ENCODE measurements at places on chromosomes 7 and 10.

DNA sequence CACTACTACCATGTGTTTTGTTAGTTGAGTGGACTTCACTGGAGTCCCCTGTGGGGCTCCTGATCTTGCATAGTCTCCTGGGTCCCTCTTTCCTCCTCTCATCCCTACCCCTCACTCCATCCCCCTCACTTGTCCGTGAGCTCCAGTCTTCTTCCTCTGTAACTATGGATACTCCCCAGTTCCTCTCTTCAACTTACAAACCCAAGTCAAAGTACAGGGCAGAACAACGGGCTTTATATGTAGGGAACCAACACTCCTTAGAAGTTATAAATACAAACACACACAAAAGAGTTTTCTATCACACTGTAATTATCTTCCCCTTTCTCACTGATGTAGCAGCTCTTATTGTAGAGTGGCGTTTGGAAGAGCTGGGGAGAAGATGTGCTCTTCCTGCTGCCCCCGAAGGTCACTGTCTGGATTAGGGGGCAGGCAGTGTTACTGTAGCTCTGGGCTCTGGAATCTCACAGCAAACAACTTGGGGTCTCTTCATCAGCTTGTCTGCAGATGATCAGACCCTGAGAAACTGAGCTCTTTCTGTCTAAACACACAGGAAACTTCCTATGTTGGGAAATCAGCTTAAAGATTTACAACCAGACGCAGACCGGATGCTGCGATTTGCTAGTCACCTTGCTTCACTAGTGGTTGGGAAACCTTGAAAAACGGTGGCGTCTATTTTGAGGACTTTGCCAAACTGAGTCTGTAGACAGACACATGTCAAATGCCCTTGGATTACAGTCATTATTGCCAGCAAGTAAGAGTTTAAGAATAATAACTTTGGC lies 13.6 kb downstream of the SNX10 start:
- DNase-seq = no peak

DNA sequence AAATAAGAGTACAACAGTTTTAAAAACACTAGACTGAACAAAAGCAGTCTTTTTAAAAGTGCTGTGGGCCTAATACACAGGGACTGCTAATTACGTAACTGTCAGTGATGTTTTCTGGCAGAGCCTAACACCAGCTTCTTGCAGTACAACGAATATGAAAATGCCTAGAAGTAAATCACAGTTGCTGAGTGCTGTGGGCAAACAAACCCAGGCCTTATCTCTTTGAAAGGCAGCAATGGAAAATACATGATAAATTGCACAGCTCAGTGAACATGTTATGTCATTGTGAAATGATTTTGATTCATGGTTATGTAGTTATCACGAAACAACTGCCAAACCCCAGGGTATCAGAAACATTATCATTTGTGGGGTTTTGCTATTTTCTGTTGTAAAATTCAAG lies 428.4 kb downstream of the GFRA1 start:
- no peak for DNase-seq

- DNase-seq = no peak
These were observed 43.4 kb downstream of the DNMBP start for GRCh38 chr10:99966306-99966705.

DNA sequence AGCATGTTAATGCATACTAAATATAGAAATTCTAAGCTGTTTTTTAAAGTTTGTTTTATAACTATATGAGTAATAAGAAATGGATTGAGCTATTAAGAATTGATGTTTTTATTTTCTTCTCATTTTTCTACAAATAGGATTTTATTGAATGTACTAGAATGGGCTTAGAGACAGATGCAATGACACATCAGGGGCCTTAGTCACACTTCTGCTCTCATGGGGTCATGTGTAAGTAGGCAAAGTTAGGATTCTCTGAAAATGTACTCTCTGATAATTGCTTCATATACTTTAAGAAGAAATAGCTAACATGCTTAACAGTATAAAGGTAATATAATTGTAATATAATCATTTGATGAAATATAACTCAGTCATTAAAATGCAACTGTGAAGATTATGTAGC lies 154.6 kb downstream of the ZNF438 start:
- DNase-seq = no peak

DNA sequence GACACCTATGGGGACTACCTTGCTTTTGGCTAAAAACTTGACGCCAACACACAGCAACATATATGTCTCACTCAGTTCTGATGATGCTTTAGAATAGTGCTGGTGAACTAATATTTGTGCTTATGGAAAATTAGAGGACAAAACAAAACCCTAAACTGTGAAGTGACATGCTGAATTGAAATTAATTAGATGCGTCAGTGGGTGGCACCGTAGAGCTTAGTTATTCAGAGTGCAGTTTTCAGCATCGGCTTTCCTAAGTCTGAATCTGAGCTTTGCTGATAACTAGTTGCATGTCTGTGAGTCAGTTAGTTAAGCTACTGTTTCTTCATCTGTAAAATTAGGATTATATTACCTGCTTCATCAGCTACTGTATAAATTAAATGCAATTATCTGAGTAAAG lies 245.0 kb upstream of the SORCS1 start:
- no peak for DNase-seq

GRCh38 chr10:114876602-114877300 lies 55.2 kb downstream of the FHIP2A start:
- DNase-seq = no peak

DNA sequence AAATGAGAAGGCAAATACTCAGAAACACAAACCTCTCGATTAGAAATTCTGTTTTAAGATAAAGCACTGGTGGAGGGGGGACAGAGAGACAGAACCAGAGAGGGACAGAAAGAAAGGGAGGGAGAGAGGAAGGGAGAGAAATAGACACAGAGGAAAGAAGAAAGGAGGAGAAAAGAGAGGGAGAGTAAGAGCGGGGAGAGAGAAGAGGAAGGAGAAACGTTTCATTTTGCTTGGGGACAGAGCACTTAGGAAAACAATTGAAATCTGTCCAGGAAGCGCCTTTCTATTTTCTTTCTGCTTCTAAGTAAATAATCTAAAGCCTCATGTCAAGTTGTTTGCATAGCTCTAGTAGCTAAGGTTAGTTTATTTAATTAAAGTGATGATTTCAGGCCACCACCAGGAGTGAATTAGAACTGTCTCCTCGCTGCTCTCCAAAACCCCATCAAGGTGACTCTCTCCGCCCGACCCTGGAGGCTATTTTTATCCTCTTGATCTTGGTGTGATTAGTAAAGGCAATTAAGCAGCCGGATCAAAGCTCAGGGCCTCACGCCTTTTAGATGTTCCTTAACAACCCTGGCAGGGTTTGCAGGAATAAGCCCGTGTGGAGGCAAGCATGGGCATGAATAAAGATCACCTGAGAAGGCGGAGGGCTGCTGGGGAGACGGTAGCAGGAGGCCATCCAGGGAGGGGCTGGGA lies 73.4 kb upstream of the INSIG1 start:
- DNase-seq = no peak

- no peak for DNase-seq
These were observed 435.2 kb upstream of the SEMA3A start for GRCh38 chr7:84629640-84630318.

DNA sequence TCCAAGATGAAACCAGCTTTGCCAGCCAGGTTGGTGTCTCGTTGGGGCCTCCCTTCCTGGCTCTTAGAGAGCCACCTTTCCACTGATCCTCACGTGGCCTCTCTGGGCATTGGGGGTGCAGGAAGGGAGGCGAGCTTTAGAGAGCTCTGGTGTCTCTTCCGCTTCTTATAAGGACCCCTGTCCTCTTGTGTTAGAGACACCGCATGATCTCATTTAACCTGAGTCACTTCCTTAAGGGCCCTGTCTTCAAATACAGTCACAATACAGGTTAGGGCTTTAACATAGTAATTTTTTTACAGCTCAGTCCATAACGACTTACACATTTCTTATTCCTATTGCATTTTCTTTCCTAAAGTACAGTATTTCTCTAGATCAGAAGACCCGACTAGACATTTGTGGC lies 535.8 kb downstream of the SDK1 start:
- DNase-seq = no peak

DNA sequence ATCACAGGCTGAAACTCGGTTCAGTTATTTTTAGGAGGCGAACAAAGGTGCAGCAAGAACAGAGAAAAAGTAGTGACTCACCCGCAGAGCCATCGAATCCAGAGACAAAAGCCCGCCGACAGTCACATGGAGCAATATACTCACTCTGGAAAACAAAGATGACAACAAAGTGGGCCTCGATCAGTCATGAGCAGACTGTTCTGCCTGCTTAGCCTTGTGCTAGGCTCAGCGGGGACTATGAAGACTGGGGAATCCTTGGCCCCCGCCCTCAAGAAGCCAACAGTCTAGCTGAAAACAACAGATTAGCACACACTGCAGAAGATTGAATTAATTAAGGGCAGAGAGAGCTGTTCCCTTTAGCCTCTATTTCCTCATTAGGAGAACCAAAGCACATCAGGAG lies 30.4 kb downstream of the XPNPEP1 start:
- no peak for DNase-seq

DNA sequence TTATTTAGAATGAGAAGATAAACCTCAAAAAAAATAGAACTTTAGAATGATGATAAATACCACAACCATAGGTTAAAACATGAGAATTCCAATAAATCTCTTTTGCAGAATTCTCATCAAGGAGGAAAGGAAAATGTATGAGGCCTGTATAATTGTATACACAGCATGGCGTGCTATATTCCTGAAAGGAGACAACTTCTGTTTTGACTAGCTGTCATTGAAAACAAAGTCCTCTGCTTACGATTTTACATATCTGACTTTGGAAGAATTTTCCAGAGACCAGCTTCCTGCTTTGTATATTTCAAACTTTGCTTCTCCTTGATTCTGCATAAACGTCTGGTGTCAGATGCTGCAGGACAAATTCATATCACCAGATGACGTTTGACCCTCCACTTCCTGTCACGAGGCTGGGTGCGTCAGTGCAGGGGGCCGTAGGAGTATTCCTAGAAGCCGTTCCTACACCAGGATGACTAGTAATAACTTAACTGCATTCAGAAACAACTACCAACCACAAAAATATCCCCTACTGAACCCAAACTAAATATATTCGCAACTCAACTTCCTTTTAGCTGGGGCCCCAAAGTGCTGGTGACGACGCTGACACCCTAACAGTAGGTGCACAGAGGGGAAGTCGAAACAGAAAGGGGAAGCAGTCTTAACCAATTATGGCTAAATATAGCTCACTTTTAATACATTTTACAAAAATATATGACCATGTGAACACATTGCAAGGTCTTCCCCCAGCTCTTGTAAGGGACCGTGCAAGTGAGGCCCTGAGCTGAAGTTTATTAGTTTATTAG lies 178.6 kb upstream of the INHBA start:
- no peak for DNase-seq

- no peak for DNase-seq
These were observed 196.7 kb downstream of the MTERF1 start for GRCh38 chr7:91683823-91684222.

GRCh38 chr10:110212119-110213006 lies 5.0 kb downstream of the MXI1 start:
- peak; percentile 8 for DNase-seq

GRCh38 chr10:16271571-16271970 lies 165.2 kb upstream of the PTER start:
- no peak for DNase-seq

DNA sequence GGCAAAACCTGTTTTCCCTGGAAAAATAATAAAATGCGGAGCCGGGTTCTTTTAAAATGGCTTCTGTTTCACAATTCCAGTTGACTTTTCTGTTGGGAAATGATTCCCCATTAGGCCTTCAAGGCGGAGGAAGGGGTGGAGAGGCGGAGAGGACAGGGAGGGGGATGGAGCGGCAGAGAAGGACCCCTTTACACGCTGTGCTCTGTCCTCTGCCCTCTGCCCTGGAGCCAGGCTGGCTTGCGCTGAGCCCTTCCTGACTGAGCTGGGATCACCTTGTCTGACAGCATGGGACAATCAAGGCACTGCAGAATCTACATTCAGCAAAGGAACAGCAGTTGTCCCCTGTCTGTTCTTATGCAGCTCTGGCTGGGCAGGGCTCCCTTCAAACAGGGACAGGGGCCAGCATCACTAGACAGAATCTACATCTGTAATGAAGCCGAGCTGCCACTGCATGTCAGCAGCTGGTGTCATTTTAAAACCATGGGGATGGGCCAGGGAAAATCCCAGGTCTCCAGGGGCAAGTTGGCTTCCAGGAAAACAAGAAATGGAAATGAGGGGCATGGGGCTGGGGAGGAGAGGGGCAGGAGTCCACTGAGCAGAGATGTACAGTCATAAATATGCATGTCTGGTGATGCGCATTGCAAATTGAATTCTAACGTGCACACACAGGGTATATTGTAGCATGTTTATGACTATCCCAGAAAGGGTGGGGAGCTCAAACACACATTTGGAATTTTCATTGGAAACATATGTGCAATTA lies 120.0 kb downstream of the MKX start:
- no peak for DNase-seq

DNA sequence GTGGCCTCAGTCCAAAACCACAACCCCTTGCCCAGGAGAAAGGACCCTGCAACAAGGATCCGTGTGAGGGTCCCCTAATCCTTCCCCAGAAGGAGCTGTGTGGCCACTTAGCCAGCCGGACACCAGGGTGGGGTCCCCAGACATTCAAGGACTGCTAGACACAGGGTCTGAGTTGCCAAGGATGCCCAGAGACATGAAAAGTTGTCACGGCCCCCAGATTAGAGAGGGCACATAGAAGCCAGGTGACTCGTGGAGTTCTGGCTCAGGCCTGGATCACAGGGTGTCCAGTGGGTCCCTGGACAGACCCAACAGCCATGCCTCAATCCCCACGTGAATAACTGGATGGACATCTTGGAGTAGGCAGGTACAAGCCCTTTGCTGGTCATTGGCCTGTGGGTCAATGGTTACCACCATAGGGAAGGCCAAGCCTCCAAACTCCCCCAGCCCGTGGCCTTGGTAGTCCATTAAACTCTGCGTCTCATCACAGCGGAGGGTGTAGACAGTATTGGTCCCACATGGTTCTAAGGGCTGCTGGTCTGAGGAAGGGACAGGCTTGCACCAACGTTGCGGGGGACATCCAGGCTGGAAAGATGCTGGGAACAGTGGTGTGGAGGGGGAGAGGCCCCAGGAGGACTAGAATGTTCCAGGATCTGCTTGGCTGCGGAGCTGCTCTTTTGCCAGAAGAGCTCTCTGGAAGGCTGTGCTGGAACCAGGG lies 205.9 kb upstream of the PPP2R2D start:
- DNase-seq = no peak

- DNase-seq = no peak
These were observed 372.5 kb downstream of the SDK1 start for GRCh38 chr7:3673524-3673923.

GRCh38 chr7:28055161-28055544 lies 125.4 kb downstream of the JAZF1 start:
- no peak for DNase-seq

GRCh38 chr7:44333911-44334733 lies 8.7 kb upstream of the CAMK2B start:
- DNase-seq = no peak

GRCh38 chr10:61751599-61751998 lies 88.9 kb downstream of the CABCOCO1 start:
- no peak for DNase-seq

DNA sequence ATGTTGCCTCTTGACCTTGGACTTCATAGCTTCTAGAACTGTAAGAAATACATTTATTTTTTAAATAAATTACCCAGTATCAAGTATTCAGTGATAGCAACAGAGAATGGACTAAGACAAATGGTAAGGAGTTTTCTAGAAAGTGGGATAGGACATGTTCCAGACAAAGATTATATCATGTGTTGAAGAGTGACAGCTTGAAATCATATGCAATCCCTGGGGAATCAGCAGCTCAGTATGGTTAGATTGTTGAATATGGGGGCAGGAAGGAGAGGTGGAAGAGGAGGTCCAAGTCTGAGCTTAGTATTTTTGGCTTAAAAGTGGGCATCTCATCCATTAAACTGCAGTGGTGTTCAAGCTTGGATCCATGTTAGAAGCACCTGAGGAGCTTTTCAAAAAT lies 74.1 kb downstream of the ENTPD1 start:
- DNase-seq = no peak

Data from esophagus squamous epithelium (tissue), 5 donors.